ENCODE measurements at places on chromosomes 7 and 10.

- no peak for DNase-seq
Observed at GRCh38 chr10:114938856-114939193, 830 bp downstream of the TRUB1 start.

DNA sequence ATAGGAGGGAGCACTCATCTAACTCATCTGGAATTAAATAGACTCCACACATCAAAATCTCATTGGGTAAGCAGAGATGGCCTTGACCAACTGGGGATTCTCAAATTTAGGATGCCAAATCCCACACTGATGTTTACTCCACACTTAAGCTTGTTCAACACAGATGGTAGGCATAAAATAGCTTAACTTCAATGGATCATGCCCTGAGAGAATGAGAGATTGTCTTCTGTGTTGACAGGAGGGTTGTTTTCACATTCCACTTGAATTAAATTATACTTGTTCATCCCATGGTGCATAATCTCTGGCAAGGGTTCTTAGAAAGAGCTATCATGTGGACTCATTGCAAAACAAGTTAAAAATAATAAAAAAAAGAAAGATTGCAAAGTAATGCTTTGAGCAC is 391.4 kb downstream of the PLXDC2 start:
- no peak for DNase-seq

DNA sequence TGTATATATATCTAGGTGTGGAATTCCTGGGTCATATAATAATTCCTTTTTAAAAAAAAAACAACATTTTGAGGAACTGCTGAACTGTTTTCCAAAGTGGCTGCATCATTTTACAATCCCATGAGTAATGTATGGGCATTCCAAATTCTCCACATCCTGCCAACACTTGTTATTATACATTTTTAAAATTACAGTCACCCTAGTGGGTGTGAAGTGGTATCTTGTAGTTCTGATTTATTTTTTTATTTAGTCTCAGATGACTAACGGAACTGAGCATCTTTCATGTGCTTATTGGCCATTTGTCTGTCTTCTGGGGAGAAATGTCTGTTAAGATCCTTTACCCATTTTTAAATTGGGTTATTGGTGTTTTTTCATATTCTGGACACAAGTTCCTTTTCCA is 12.0 kb upstream of the KLHL7 start:
- DNase-seq: peak; percentile 66

GRCh38 chr7:96832092-96832662 is 122.5 kb upstream of the SEM1 start:
- DNase-seq: no peak

GRCh38 chr7:138138244-138138643 is 62.0 kb downstream of the AKR1D1 start:
- DNase-seq: no peak

GRCh38 chr7:106031300-106032035 is 68.4 kb downstream of the CDHR3 start:
- DNase-seq: no peak

DNA sequence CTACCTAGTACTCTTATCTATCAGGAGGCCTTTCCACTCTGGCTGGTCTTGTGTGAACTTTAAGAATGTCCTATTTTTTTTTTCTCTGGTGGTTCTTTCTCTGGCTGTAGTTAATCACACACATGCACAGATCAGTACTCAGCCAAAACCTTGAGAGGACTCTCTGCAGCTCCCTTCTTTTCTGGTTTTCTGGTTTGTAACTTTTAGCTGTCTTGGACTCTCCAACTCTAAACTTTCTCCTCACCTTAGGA is 54.9 kb upstream of the HELLS start:
- no peak for DNase-seq

DNA sequence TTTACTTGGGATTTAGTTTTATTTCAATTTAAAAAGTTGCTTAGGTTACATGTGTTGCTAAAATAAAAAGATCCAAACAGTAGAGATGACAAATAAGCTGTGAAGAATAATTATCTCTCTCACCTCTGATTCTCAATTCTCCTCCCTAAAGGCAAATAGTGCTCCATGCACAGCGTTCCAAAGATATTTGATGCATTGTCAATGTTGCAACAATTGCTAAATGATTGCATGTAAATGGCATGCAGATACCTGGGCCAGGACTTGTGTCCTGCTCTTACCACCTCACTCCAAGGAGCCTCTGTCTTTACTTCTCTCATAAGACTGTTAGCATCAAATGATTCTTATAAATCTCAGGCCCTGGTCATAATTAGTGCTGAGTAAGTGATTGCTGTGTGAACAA is 217.7 kb downstream of the SEC23IP start:
- DNase-seq: no peak

DNA sequence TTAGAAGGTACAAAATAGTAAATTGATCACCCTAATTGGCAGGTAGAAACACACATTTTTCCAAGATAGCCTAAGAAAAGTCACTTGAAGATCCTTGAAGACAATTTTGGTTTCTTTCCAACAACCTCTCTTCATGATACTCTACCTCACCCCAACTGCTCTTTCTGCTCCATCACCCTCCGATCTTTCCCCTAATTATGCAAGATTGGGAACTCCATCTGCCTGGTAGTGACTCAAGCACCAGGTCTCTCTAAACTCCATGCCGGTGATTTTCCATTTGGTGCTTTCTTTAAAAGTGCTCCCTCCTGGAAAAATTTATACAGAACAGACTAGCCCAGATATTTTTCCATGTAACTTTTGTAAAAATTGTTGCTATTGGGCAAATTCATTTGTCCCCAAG is 1.1 kb upstream of the AKR1B1 start:
- peak; percentile 14 for DNase-seq

DNA sequence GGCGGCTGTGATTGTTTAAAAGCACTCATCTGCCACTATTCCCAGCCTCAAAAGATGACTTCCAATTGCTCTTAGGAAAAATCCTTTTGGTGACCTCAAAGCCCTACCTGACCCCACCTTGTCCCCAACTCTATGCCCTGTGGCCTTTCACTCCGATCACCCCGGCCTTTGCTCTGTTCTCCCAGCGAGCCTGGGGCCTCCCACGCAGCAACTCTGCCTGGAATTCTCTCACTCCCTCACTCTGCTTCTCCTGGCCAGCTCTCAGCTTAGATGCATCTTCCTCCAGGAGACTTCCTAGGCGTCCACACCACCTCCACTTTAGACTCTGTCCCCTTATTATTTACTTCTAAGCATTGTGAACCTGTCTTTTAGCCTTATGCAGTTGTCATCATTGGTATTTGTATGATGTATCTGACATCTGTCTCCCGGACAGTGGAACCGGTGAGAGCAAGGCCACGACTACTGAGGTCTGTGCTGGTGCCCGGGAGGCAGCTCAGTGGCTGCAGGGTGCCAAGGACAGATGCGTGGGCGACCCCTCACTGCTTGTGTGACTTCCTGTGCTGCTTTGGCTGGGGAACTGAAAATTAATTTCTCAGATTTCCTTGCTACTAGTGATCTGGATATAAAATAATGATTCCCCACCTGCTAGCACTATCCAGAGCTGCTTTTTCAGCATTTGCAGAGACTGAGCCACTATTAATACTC is 63.0 kb downstream of the PIP4K2A start:
- DNase-seq: no peak

- no peak for DNase-seq
Observed at GRCh38 chr7:84154991-84155781, 39.4 kb downstream of the SEMA3A start.

DNA sequence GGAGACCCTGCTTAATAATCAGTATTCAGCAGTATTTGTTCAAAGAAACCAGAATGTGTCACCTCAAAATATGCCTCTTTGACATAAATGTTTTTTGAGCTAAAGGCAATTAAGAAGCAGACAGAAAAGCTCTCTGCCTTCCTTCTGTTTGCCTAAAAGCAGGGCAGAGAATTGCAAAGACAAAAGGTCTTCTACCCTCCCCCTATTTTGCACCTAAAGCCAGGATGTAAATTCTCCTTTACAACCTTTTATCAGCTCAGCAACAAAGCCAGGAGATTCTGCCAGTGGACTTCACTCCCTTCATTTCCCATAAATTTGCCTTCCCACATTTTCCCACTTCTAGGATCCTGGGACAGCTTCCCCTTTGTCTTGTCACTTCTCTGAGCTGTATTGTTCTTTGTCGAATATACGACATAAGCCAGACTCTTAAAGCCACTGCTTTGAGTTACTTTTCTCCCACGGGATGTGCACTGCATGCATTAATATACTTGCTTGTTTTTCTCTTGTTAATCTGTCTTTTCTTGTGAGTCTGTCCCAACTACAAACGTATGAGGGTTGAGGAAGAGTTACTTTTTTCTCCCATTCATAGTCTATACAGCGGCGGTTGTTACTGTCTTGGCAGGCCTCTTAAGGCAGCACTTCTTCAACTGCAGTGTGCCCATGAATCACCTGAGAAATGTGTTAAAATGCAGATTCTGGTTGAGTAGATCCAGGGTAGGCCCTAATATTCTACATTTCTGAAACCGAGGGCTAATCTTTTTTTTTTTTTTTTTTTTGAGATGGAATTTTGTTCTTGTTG is 48.2 kb downstream of the ST8SIA6 start:
- no peak for DNase-seq

DNA sequence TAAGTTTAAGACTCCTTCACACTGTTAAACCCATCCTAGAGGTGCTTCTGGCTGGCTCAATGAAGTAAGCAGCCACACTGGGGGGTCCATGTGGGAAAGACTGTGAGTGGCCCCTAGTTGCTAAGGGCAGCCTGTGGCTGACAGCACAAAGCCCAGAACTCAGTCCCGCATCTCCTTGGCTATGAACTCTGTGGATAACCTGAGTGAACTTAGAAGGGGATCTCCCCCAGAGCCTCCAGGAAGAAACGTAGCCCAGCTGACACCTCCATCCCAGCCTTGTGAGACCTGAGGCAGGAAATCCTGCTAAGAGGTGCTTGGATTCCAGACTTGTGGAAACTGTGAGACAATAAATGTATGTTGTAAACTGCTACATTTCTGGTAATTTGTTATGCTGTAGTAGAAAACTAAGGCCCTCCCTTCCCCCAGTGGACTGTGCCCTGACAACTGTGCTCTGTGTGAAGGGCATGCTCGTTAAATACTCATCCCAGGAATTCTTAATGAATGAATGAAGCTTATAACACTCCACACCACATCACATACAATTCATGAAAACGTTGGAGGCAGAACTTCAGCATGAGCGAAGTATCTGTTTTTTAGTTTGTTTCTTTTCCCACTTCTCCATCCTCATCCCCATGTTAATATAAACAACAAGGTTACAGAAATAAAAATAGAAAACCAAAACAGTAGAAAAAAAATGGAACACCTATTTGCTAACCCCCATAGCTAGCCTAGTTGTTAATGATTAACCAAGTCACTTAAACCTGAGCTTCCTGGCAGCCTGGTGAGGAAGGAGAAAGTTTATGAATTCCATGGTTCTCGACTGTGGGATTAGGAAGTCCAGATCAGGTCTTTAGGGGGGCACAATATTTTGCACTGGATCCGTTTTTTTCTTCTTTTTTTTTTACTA is 36.8 kb upstream of the AOAH start:
- no peak for DNase-seq

- DNase-seq: no peak
Observed at GRCh38 chr10:22925088-22925487, 2.8 kb upstream of the ARMC3 start.

DNA sequence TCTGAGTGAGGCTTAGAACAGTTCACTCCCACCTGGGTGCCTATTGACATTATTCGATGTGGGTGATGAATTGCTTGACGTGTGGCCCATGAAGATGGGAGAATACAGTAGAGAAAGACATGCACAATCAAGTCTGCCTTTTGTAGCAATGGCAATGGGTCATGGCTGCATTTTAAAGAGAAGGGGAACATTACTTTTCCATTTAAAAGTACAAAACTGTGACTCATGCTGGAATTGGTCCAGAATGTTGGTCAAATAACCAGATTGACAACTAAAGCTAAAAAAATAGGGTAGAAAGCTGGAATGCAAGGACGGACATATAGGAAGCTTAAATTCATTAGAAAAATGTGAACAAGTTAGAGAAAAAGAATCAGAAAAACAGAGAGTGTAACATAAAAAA is 104.1 kb upstream of the SLC25A13 start:
- DNase-seq: peak; percentile 87

DNA sequence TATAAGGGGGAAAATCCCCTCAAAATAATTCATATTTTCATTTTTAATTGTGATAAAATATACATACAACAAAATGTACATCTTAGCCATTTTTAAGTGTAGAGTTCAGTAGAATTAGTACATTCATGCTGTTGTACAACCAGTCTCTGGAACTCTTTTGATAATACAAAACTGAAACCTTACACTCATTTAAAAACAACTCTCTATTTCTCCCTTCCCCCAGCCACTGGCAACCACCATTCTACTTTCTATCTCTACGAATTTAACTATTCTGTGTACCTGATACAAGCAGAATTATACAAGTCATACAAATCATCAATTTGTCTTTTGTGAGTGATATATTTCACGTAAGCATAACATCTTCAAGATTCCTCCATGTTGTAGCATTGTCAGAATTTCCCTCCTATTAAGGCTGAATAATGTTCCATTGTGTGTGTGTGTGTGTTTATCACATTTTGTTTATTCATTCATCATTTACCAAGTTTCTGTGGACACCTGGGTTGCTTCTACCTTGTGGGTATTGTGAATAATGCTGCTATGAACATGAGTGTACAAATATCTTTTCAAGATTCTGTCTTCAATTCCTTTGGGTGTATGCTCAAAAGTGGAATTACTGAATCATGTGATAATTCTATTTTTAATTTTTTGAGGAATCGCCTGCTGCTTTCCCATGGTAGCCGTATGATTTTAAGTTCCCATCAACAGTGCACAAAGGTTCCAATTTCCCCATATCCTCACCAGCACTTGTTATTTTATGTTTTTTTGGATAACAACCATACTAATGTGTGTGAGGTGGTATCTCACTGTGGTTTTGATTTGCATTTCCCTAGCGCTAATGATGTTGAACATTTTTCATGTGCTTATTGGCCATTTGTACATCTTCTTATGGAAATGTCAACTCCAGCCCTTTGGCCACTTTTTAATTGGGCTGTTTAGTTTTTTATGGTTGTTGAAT is 4.7 kb upstream of the EBLN1 start:
- no peak for DNase-seq

GRCh38 chr10:103843045-103843444 is 12.3 kb downstream of the SH3PXD2A start:
- no peak for DNase-seq

- peak; percentile 66 for DNase-seq
Observed at GRCh38 chr7:75866489-75867389, 12.1 kb upstream of the RHBDD2 start.

GRCh38 chr7:22698767-22699166 is 28.2 kb upstream of the IL6 start:
- DNase-seq: no peak

DNA sequence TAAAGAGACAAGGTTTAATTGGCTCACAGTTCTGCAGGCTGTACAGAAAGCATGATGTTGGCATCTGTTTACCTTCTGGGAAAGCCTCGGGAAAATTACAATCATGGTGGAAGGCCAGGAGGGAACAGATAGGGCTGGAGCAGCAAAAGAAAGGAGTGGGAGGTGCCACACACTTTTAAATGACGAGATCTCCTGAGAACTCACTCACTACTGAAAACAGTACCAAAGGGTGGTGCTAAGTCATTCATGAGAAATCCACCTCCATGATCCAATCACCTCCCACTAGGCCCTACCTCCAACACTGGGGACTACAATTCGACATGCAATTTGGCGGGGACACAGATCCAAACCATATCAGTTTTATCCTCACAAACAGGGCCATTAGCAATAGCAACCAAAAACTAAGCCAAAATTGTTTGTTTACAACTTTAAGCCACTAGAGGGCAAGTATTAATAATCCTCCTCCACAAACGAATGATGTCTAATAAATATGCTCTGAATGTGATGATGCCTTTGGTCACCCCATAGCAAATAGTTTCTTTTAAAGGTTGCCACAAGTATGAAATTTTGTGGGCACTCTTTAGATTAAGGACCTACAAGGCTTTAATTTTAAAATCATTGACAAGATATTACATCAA is 129.2 kb upstream of the NRBF2 start:
- peak; percentile 87 for DNase-seq

GRCh38 chr10:11536228-11536627 is 75.2 kb downstream of the USP6NL start:
- DNase-seq: no peak

All from PC-3 (cell line).